Neural progenitor cell (in vitro differentiated cells): ENCODE measurements at places on chromosomes 5 and 9. TPM values are rescaled to one million over a fixed set of nuclear protein-coding genes. Genes with fewer than 3 reads are reported as not detected.
A peak's percentile ranks its signal among the peaks of the same experiment; 100 is the strongest.

DNA sequence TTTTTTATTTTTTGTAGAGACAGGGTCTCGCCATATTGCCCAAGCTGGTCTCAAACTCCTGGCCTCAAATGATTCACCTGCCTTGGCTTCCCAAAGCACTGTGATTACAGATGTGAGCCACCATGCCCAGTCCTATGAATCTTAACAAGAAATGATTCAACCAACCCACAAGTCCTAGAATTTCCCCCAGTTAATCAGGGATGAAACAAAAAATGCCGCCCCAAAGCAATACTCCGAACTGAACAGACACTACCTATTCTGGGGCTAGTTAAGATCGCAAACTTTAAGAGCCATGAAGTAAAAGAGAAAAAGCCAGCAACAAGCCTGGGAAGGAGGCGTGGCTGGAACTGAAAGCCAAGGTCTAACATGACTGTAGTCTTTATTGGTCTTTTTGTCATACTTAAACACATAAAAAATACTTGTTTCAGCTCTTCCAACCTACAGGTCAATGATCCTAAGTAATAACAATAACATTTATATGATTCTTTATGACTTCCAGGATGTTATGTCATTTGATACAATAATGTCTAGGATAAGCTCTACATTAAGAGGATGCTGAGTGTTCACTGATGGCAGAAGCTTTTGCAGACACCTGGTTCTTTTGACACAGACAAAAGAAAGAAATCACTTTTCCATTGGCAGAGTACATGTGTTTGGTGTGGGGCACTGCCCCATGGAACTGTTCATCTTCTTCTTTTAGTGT is 361.1 kb upstream of the TLE4 start:
- DNase-seq, result no peak
- H3K27ac ChIP-seq, result no peak overlapping the region
- peaks cover 20% of the 10 kb centered on the region for H3K4me1 ChIP-seq
- no peaks in the 10 kb centered on the region for H3K27me3 ChIP-seq
- H3K4me3 ChIP-seq, result no peak overlapping the region
- H3K36me3 ChIP-seq, result no peaks in the 10 kb centered on the region

DNA sequence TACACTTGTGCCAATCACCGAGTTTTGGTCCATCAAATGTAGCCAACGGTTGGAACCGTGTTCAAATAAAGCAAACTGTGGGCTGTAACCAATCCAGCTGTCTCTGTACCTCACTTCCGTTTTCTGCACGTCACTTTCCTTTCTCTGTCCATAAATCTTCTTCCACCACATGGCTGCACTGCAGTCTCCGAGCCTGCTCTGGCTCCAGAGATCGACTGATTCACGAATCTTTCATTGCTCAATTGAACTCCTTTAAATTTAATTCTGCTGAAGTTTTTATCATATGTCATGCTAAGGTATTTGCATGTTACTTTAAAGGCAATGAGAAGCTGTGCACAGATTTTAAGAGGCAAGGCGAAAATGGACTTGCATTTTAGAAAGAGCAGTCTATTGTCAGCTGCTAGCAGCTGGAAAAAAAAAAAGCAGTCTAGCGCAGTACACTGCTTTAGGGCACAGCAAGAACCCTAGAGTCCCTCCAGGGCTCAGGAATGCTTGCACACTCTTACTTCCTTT is 13.2 kb downstream of the TTC39B start:
- no peaks in the 10 kb centered on the region for H3K27me3 ChIP-seq
- no peaks in the 10 kb centered on the region for H3K36me3 ChIP-seq
- H3K4me3 ChIP-seq, result no peak overlapping the region
- no peak overlapping the region for H3K27ac ChIP-seq

- DNase-seq, result peak; percentile 33
- H3K4me1 ChIP-seq, result no peaks in the 10 kb centered on the region
- H3K27ac ChIP-seq, result no peak overlapping the region
- H3K4me3 ChIP-seq, result no peak overlapping the region
- H3K27me3 ChIP-seq, result no peaks in the 10 kb centered on the region
Measured at GRCh38 chr5:42005561-42006153, 80.6 kb downstream of the FBXO4 start.

GRCh38 chr9:74953235-74953751 is 581 bp upstream of the C9orf40 start:
- H3K36me3 ChIP-seq, result no peaks in the 10 kb centered on the region
- H3K4me3 ChIP-seq, result peak overlapping the region; percentile 79
- no peaks in the 10 kb centered on the region for H3K27me3 ChIP-seq
- H3K27ac ChIP-seq, result no peak overlapping the region
- H3K4me1 ChIP-seq, result peaks cover 21% of the 10 kb centered on the region

Gene ORM2
- total RNA-seq, result 0.43 TPM in 1 of 2 replicates, not detected in the other
